Activated naive CD8-positive, alpha-beta T cell treated with anti-CD3 and anti-CD28 coated beads, Interleukin-2, amount 10 ng/mL, durations not matched to agents 7 days and 5 days (primary cell): ENCODE measurements at places on chromosomes 3 and 15.

- no peak for DNase-seq
Observed at GRCh38 chr3:112604536-112604935, 36.4 kb downstream of the CCDC80 start.

DNA sequence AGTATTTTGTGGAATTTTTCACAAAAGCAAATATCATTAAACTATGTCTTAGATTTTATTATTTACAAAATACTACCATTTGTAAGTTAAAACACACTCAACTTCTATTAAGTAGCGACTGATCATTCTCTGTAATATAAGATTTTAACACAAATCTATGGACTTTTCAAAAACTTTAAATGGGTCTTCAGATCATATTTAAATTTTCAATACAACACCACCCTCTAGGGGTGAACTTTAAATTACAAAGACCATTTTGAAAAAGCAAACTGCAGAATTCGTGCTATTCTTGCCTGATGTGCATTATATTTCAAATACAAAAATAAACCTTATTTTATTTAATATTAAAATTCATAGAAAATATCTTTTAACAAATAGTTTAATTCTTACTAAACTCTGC lies 8.2 kb upstream of the VGLL4 start:
- no peak for DNase-seq

DNA sequence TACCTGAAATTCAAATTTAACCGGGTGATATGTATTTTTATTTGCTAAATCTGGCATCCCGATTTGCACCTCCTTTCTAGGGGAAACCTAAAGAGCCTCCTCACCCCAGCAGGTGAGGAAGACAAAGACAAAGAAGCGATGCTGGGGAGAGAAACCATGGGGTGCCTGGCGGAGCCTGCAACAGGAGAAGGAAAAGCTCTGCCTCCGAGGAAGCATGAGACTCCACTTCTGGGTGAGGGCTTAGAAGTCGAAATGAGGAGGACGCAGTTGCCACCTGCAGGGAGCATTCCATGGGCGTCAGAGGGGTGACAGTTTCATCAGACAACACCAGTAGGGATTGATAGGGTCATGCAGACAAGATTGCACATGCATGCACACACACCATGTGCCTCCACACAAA lies 30.5 kb upstream of the LYZL4 start:
- no peak for DNase-seq

DNA sequence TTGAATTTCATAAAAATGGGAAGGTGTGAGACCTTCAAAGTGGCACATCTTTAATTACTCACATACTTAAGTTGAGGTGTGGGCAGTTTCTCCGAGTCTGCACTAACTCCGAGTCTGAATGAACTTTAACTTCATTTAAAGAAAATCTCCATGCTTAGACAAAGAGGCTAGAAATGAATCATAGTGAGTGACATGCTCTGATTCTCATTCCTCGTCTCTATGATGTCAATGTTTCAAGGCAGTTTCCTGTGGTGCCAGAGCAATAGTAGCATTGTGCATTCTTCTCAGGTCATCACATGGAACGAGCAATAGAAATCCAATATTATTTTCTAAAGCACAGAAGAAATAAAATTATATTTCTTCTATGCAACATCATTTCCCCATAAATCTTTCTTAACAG lies 224.8 kb downstream of the KCNMB2 start:
- DNase-seq, result no peak

GRCh38 chr3:119315600-119316312 lies 21.6 kb downstream of the ARHGAP31 start:
- DNase-seq, result no peak

- no peak for DNase-seq
Observed at GRCh38 chr3:9826815-9827573, 16.8 kb downstream of the RPUSD3 start.

DNA sequence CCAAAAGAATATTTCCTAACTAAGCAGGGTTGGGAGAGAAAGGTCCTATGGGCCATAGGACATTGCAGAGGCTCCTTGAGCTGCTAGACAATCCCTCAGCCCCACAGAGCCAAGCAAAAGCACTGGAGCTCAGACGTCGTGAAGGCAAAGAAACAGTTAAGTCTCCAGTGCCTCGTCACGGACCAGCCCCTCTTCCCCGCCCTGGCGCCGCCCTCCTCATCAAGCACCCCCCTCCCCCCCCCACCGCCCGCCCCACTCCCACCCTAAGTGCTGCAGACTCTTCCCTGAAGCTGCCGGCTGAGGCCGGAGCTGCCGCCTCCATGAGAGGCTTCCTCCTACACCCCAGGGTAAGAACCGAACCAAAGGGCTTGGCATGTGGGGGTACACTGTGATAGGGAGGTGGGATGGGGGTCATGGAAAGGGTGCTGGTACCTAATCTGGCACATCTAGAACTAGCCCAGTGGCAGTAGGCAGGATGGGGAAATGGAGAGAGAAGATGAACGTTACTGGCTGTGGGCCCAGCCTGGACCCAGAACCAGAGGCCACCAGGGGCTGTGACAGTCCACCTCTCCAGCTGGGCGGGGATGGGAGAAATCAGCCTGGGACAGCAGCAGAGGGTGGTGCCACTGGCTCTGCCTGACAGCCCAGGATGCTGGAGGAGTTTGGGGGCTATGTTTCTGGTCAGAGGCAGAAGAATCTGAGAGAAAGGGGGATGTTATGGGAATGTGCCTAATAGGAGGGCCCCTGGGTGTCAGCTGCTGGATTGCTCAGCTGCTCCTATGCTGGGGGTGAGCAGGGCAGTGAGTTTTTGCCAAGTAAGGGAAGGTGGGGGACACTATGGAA lies at the start of gene MAP1A:
Gene MAP1A, plus strand, starts transcription at position 255 of the 843 bp plus-strand sequence. CDS start 3,866 bp downstream, outside the sequence.
- DNase-seq, result no peak

DNA sequence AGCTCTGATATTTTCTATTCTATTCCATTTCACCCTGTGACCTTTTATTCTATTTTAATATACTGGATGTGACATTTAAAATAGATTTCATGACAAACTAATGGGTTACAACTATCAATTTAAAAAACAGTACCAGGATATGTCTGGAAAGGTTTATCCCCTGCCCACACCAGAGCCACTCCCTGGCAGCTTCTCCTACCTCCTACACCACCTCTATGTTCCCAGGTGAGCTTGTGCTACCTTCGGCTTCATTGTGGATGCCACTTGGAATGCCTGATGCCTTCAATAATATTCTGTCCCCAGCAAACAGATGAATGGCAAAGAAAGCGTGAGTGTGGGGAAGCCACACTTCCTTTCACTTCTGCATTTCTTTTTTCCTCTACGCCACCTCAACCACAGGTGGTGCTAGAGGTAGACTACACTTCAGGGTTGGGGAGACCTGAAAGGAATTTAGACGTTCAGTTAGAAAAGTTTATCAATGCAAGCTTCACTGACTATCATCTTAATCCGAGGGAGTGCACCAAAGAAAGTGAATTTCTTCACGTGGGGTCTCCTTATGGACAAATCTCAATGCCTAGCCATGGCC lies 213.0 kb downstream of the SSR3 start:
- no peak for DNase-seq
